SK-N-MC (cell line): ENCODE measurements at places on chromosomes 16 and 17.

DNA sequence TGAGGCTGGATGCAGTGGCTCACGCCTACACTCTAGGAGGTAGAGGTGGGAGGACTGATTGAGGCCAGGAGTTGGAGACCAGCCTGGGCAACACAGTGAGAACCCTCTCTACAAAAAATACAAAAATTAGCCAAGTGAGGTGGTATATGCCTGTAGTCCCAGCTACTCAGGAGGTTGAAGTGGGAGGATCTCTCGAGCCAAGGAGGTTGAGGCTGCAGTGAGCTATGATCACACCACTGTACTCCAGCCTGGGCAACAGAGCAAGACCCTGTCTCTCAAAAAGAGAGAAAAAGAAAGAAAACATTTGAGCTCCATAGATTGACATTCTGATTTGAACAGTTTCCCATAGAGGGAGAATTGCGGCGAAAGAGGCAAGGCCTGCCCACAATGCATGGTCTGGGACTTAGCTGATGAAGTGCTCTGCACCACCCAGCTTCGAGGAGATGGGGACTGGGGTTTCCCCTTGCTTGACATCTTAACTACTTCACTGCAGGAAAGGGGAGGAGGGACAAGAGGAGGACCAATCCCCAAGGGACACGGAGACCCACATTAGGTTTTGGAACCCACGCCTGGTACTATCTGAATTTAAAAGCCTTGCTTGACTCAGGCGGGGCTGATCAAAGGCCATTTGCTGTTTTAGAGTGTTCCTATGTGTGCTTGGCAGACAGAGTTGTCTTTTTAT, 21.7 kb downstream of the MSI2 start:
- DNase-seq: no peak

DNA sequence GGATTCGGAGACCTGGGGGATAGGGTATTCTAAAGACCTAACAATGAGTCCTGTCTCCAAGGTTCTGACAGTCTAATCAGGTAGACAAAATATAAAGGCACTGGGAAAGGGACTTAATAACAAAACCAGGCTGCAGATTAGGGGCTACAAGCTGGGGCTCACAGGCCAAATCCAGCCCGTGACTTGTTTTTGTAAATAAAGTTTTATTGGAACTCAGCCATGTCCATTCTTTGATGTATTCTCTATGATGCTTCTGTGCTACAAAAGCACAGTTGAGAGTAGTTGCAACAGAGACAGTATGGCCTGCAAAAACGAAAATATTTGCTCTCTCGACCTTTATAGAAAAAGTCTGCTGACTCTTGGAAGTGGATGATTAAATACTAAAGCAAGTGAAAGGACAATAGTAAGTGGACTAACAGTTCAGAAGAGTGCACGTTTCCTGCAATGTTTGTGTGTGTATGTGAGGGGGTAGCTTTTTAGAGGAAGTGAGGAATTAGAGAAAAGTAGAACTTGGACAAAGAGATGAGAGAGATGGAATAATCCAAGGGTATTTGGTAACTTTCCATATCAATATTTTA, 115.4 kb upstream of the ZFHX3 start:
- no peak for DNase-seq

DNA sequence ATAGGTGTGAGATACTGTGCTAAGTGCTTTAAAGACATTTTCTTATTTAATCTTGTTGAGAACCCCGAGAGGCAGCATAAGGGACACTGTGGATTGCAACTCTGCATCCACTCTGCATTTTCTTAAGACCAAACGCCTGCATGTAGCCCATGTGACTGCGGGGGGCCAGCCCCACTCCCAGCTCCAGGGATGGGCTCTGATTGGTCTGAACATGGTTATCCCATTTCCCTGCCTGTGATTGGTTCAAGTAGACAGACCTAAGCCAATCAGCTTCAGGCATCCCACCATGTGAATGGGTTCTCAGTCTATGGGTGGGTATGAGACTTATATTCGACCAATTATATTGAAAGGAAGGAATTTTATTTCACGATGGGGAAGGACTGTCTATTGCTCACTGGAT, 33.2 kb upstream of the USP7 start:
- no peak for DNase-seq

GRCh38 chr16:19005561-19006445, 22.1 kb downstream of the TMC7 start:
- DNase-seq: no peak

- DNase-seq: no peak
Measured at GRCh38 chr17:17859909-17860765, 23.4 kb upstream of the SREBF1 start.
